ENCODE measurements at places on chromosomes 11 and 22. TPM values are rescaled to one million over a fixed set of nuclear protein-coding genes. Genes with fewer than 3 reads are reported as not detected.
A peak's percentile ranks its signal among the peaks of the same experiment; 100 is the strongest.

DNA sequence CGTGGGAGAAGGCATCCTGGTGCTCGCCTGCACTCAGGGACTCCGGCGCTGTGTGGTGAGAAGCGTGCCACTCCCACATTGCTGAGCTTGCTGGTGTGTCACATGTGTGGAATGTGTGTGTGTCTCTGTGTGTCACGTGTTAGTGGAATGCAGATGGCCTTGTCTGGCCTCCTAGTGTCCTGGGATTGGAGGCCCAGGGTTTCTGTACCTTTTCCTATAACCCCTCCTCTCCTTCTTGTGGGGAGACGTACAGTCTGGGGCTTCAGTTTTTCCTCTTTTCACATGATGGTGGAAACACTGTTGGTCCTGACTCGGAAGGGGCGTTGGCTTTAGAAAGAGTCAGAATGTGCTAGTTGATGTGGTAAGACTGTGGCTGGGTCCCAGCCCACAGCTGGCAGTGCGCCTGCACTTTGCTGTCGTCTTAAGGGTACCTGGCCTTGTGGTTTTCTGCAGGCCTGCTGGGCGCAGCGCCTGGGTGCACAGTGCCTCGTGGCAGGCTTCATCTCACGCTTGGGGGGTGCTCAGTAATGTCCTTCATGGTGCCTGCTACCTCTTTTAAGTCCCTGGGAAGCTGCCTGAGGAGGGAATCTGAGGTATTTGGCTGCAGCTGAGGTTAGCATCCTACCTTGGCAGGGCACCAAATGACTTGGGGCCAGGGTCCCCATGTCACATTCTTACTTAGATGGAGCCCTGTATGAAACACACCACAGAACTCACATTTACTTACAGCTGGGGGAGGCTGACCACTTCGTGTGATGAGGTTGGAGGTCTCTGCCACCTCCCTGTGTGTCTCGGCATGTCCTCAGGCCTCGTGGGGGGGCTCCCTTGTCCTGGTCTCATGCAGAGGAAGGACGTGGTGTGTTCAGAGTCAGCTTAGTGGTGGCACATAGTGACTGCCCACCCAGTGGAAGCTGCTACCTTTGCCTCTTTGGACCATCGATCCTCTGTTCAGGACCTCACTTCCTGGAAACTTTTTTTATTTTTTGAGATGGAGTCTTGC, 61.9 kb downstream of the MED15 start:
- peak; percentile 91 for DNase-seq
- H3K27me3 ChIP-seq, result no peaks in the 10 kb centered on the region
- H3K36me3 ChIP-seq, result peaks cover 11% of the 10 kb centered on the region
- peak overlapping the region; percentile 46 for H3K27ac ChIP-seq
- peak overlapping the region; percentile 39 for H3K4me3 ChIP-seq

GRCh38 chr11:76701294-76702040, 30.9 kb upstream of the LRRC32 start:
- H3K4me3 ChIP-seq, result no peak overlapping the region
- DNase-seq, result no peak
- no peaks in the 10 kb centered on the region for H3K36me3 ChIP-seq
- H3K27me3 ChIP-seq, result no peaks in the 10 kb centered on the region
- H3K4me1 ChIP-seq, result no peaks in the 10 kb centered on the region

- peak overlapping the region; percentile 63 for H3K27ac ChIP-seq
- DNase-seq, result peak; percentile 65
- peak overlapping the region; percentile 63 for H3K4me3 ChIP-seq
- H3K27me3 ChIP-seq, result no peaks in the 10 kb centered on the region
- peaks cover 5% of the 10 kb centered on the region for H3K4me1 ChIP-seq
Observed at GRCh38 chr11:57514538-57515331, 767 bp downstream of the SLC43A1 start.

GRCh38 chr11:122663764-122664163, 8.2 kb downstream of the UBASH3B start:
- DNase-seq, result no peak
- no peak overlapping the region for H3K4me3 ChIP-seq
- no peaks in the 10 kb centered on the region for H3K27me3 ChIP-seq
- H3K27ac ChIP-seq, result peak overlapping the region; percentile 12

DNA sequence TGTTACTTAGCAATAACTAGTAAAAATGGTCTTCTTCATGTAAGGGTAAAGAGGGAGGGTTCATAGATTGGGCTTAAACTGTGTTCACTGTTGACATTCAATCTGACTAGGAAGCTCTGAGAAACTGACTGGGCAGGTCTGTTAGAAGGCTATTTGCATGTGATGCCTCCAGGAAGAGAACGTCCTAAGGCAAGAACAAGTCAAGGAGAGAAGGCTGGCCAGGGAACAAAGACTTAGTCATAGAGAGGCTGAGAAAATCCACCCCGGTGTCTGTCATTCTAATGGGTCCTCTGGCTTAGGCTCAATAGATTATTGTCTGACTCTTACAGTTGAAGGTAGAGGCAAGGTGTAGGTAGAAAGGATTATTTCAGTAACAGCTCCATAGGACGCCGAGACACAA, 50.3 kb upstream of the CD44 start:
- H3K4me3 ChIP-seq, result no peak overlapping the region
- no peaks in the 10 kb centered on the region for H3K36me3 ChIP-seq
- DNase-seq, result no peak
- H3K27me3 ChIP-seq, result no peaks in the 10 kb centered on the region

The HTR3A gene
- not detected for total RNA-seq

GRCh38 chr11:11409901-11410300, 56.9 kb upstream of the CSNK2A3 start:
- no peaks in the 10 kb centered on the region for H3K4me1 ChIP-seq
- DNase-seq, result no peak
- H3K27ac ChIP-seq, result no peak overlapping the region
- H3K27me3 ChIP-seq, result no peaks in the 10 kb centered on the region

DNA sequence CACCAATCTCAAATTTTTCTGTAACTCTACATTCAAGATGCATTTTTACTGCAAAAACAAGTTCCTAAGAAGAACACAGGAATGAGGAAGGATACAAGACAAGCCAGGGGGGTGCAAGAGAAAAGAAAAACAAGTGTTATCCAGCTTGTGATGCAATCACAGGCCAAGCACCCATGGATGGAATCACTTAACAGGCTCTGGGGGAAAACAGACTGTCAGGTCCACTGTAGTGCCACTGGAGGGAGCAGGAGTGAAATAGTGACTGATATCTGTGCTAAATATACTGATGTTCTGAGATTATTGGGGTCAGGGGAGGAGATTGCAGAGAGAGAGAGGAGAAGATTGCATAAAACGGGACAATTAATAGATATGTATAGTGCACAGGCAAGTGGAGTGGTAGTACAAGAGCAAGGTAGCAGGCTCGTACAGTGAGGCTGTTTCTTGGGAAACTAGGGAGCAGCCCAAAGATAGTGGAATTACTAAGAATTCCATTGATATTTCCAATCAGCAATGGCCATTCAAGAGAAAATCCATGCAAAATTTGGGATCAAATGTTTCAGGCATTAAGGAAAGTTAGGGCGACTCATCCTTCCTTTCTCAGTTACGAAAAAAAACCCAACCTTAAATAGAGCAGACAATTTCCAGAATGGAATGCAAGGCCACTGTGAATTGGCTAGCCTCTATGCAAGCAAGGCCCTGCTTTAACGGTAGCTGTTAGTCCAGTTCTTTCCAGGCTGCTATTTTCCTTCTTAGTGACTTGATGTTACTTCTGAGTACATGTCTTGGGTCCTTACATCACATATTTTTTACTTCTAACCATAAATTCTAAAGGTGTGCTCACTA, 52.2 kb upstream of the CEP126 start:
- H3K27ac ChIP-seq, result no peak overlapping the region
- DNase-seq, result no peak
- H3K4me3 ChIP-seq, result no peak overlapping the region
- H3K4me1 ChIP-seq, result no peaks in the 10 kb centered on the region

The AHNAK gene
- total RNA-seq, result 174 TPM

- H3K4me1 ChIP-seq, result no peaks in the 10 kb centered on the region
- no peak for DNase-seq
- H3K27ac ChIP-seq, result no peak overlapping the region
- peaks cover 3% of the 10 kb centered on the region for H3K27me3 ChIP-seq
- H3K36me3 ChIP-seq, result no peaks in the 10 kb centered on the region
Observed at GRCh38 chr11:106156290-106156937, 79.0 kb downstream of the AASDHPPT start.

The ALDH3B2 gene
- total RNA-seq, result not detected

The KRTAP5-8 gene
- total RNA-seq, result not detected

- H3K27me3 ChIP-seq, result no peaks in the 10 kb centered on the region
- H3K27ac ChIP-seq, result peak overlapping the region; percentile 72
- peak overlapping the region; percentile 35 for H3K4me3 ChIP-seq
- peaks cover 21% of the 10 kb centered on the region for H3K4me1 ChIP-seq
- H3K36me3 ChIP-seq, result no peaks in the 10 kb centered on the region
Observed at GRCh38 chr11:6646576-6646917, 9.1 kb downstream of the DCHS1 start.

DNA sequence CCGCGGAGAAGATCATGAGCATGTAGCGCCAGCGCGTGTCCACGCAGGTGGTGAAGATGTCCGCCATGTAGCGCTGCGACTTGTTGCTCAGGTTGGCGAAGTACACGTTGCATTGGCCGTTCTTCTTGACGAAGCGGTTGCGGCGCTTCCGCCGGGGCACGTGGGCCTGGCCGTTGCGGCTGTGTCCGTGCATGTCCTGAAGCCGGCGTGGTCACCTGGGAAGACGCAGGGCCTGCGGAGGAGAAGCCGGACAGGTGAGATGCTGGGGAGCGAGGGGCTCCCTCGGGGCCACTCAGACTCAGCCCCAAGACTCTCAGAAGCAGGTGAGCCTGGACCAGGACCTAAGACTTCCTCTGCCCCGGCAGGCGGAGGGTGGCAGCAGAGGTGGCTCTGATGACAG, 27.1 kb downstream of the KCNJ4 start:
- no peaks in the 10 kb centered on the region for H3K4me1 ChIP-seq
- H3K27ac ChIP-seq, result no peak overlapping the region
- H3K27me3 ChIP-seq, result no peaks in the 10 kb centered on the region
- no peak overlapping the region for H3K4me3 ChIP-seq
- H3K36me3 ChIP-seq, result no peaks in the 10 kb centered on the region
- DNase-seq, result no peak

- H3K36me3 ChIP-seq, result no peaks in the 10 kb centered on the region
- H3K4me1 ChIP-seq, result no peaks in the 10 kb centered on the region
- no peak overlapping the region for H3K4me3 ChIP-seq
- H3K27me3 ChIP-seq, result no peaks in the 10 kb centered on the region
- H3K27ac ChIP-seq, result no peak overlapping the region
Observed at GRCh38 chr22:23675502-23676415, 15.1 kb upstream of the RGL4 start.

The APOL4 gene
- not detected for total RNA-seq

DNA sequence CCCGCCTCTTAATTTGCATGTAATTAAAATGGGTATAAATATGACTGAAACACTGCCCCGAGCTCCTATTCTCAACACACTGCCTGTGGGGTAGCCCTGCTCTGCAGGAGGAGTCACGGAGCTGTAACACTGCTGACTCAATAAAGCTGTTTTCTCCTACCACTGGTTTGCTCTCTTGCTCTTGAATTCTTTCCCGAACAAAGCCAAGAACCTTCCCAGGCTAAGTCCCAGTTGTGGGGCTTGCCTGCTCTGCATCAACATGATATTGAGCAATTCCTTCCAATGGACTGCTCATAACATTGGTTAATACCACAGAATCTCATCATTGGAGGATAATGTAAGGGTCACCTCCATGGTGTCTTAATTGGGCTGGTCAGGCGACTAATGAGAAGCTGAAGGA, 114.4 kb downstream of the FBXO7 start:
- no peaks in the 10 kb centered on the region for H3K27me3 ChIP-seq
- DNase-seq, result no peak
- H3K4me1 ChIP-seq, result no peaks in the 10 kb centered on the region
- H3K4me3 ChIP-seq, result no peak overlapping the region
- H3K36me3 ChIP-seq, result no peaks in the 10 kb centered on the region

The SCUBE1 gene
- not detected for total RNA-seq

DNA sequence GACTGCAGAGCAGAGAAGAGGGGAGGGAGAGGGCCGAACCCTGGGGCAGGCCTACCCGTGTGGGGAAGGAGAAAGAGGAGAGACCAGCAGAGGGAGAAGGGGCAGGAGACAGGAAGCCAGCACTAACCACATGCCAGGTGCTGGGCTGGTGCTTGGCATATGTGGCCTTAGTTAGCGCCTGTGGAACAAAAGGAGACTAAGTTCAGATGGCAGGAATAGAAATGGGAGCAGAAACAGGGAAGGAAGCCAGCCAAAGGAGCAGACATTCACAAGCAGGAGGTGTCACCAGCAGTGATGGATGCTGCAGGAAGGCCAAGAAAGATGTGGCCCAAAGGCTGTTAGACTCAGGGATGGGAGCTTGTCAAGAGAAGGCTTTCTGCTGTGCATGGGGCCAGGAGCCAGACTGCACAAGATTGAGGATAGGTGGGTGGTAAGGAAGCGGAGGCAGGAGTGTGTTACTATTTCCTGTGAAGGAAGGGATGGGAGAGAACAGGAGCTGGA, 26.7 kb downstream of the TREH start:
- no peak overlapping the region for H3K4me3 ChIP-seq
- no peaks in the 10 kb centered on the region for H3K27me3 ChIP-seq
- no peak overlapping the region for H3K27ac ChIP-seq
- DNase-seq, result no peak
- no peaks in the 10 kb centered on the region for H3K36me3 ChIP-seq
- no peaks in the 10 kb centered on the region for H3K4me1 ChIP-seq

DNA sequence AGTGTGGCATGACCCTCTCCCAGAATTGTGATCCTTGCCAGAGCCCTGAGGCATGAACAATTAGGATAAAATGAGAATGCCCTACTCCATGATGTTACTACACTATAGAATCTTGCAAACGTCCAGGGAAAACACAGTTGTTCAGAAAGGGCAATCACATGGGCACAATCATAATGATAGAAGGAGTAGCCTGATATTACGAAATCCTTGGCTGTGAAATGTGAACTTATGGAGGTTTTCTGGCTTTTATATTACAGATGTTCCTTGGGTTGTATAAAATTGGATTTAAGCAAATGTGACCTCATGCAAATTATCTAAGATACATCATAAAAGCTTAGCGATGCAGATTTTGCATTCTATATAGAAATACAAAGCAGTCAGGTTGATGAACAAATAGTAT, 29.4 kb upstream of the TPH1 start:
- no peaks in the 10 kb centered on the region for H3K27me3 ChIP-seq
- H3K4me3 ChIP-seq, result no peak overlapping the region
- peaks cover 6% of the 10 kb centered on the region for H3K36me3 ChIP-seq
- no peak for DNase-seq
- H3K27ac ChIP-seq, result no peak overlapping the region
- H3K4me1 ChIP-seq, result no peaks in the 10 kb centered on the region

GRCh38 chr11:17489751-17490150, 13.1 kb upstream of the ABCC8 start:
- no peak for DNase-seq
- H3K36me3 ChIP-seq, result no peaks in the 10 kb centered on the region
- no peaks in the 10 kb centered on the region for H3K4me1 ChIP-seq
- no peak overlapping the region for H3K4me3 ChIP-seq
- no peak overlapping the region for H3K27ac ChIP-seq

GRCh38 chr11:95245581-95245980, 14.6 kb upstream of the SESN3 start:
- no peak overlapping the region for H3K4me3 ChIP-seq
- H3K27ac ChIP-seq, result no peak overlapping the region
- no peaks in the 10 kb centered on the region for H3K27me3 ChIP-seq
- H3K36me3 ChIP-seq, result no peaks in the 10 kb centered on the region
- no peaks in the 10 kb centered on the region for H3K4me1 ChIP-seq

The IMMP1L gene
- total RNA-seq, result 11.4 TPM

- no peak overlapping the region for H3K27ac ChIP-seq
- no peak overlapping the region for H3K4me3 ChIP-seq
- no peaks in the 10 kb centered on the region for H3K4me1 ChIP-seq
- no peaks in the 10 kb centered on the region for H3K36me3 ChIP-seq
- no peak for DNase-seq
- H3K27me3 ChIP-seq, result no peaks in the 10 kb centered on the region
Observed at GRCh38 chr11:110184456-110184855, 91.3 kb downstream of the ZC3H12C start.

GRCh38 chr11:16262645-16262955, 93.7 kb downstream of the SOX6 start:
- H3K36me3 ChIP-seq, result no peaks in the 10 kb centered on the region
- H3K27ac ChIP-seq, result no peak overlapping the region
- DNase-seq, result no peak
- H3K27me3 ChIP-seq, result no peaks in the 10 kb centered on the region
- no peaks in the 10 kb centered on the region for H3K4me1 ChIP-seq

Measured in naive thymus-derived CD4-positive, alpha-beta T cell (primary cell).